ENCODE measurements at places on chromosomes 3 and 15.

DNA sequence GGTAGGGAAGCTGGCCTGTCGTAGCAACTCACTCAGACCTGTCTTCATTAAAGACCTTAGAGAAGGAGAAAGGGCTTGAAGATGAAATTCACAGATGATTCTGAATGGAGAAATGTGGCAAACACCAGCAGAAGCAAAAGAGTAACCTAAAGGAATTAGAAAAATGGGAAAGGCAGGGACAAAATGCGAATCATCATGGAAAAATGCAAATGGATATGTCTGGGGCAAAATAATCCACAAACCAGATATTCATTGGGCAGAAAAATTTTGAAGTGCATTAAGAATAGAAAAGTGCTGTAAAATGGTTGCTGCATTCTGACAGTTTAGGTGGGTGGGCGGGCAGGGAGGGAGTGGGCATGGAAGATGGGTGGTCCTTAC lies 156.9 kb upstream of the RASGRP1 start:
- no peak for DNase-seq

DNA sequence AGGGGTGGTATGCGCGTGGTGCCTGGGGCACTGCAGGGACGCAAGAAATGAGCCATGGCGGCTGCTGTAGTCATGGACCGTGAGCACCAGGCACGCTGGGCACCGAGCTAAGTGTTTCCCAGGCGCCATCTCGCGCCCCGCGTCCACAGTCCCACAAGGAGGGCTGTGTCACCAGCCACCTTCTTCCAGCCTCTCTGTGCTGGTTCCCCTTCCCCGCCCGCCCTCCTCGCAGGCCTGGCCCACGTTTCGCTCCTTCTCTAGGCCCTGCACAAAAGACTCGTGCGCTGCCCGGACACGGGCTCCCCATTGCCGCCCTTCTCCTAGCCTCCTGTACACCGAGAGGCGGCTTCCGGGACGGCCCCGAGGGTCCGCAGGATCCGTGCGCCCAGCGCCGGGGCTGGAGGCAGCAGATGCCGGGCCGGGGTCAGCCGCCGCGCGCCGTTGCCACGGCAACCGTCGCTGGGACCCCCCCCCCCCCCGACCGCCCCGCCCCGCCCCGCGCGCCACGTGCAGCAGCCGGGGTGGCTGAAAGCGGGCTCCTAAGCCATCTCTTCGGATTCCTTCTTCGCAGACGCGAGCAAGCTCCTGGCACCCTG lies 113.4 kb downstream of the SRGAP3 start:
- no peak for DNase-seq

- no peak for DNase-seq
These were observed 653.0 kb downstream of the DIPK2A start for GRCh38 chr3:144624656-144625055.

DNA sequence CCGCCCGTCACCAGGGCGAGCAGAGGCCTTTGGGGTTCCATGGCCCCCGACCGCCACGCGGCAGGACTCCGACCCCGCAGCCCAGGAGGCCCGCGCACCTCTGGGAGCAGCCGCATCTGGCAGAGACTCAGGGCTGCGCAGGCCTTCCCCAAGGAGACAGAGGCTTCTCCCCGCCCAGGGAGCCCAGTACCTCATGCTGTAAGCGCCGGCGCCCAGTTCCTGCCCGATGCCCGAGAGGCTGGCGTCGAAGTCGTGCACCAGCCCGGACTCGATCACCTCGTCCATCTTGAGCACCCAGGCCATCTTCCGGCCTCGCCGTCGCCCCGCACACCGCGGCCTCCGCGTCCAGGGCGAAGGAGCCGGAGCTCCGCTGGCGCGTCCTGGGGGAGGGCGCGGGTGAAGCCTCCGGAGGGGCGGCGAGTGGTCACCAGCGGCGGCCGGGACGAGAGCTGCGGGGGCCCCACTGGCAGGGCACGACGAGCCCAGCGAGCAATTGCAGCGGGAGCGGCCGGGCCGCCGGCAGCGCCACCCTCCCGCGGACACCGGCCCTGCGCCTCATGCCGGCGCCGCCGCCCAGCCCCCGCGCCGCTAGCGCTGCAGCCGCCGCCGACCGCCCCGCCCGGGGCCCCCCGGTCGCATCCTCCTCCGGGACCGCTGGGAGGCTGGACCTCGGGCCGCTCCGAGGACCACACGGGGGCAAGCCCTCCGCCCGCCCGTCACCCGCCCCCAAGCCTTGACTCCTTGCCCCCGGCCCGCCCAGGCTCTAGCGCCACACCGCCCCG lies 468 bp downstream of the UBP1 start:
- peak; percentile 21 for DNase-seq

DNA sequence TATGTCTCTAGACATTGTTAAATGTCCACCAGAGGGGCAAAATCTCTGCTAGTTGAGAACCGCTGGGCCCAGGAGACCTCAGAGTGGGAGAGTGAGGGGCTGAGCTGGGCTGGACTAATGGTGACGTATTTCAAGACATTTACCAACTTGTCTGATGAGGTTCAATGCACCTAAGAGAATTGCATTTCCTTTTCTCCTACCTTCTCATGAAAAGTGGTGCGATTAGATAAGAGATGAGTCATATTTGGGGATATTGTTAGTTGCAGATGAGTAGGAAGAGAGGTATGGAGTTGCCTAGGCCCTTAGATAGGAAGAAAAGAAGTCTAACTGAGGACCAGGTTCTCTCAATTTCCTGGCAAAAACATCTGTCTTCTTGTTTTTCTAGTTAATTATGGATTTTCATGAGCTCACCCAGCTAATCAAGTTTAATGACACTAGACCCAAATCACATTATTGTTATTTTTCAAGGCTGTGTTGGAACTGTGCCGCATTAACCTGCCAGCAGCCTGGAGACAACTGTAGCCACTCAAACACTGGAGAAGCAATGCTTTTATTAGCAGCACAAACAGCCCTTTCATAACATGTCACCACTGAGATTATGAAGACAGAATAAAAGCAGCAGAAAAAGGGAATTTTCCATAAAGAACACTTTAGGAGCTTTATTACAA lies 144.2 kb downstream of the PDCD6IP start:
- no peak for DNase-seq

Measured in cortex of kidney (tissue), 1 donor.